ENCODE measurements at places on chromosomes 2 and 18.

DNA sequence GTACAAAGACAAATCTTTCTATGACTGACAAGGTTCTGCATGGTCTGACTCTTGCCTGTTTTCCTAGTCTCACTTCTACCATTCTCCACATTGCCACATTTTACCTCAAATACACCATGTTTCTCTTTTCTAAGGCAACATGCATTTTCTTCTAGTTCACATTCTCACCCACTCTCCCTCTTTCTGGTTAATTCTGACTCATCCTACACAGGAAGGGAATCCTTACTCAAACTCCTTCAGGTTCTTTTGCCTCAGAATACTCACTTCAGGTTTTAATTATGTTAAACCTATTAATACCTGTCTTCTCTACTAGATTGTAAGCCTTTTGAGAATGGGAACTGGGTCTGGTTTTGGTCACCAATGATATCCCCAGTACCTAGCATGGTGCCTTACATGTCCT lies 47.2 kb downstream of the MAP2 start:
- no peak for DNase-seq

DNA sequence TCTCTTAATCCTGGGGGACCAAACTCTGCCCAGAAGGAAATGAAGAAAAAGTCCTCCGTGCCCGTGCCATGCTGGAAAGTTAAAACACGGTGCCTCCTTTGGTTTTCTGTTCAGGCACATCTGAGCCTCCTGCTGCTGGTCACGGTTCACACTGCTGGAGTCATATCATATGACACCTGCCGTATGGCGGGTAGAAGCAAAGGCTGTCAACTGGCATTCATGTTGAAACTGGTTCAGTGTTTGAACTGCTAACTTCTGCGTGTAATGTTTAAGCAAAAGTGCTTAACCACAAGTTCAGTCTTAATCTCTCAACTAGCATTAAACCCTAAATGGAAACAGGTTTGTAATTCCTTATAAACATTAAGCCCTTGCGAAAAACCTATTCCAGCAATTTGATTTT lies 3.1 kb downstream of the STK39 start:
- DNase-seq = peak; percentile 81

GRCh38 chr18:55163550-55163949 lies 204.3 kb upstream of the CCDC68 start:
- no peak for DNase-seq

DNA sequence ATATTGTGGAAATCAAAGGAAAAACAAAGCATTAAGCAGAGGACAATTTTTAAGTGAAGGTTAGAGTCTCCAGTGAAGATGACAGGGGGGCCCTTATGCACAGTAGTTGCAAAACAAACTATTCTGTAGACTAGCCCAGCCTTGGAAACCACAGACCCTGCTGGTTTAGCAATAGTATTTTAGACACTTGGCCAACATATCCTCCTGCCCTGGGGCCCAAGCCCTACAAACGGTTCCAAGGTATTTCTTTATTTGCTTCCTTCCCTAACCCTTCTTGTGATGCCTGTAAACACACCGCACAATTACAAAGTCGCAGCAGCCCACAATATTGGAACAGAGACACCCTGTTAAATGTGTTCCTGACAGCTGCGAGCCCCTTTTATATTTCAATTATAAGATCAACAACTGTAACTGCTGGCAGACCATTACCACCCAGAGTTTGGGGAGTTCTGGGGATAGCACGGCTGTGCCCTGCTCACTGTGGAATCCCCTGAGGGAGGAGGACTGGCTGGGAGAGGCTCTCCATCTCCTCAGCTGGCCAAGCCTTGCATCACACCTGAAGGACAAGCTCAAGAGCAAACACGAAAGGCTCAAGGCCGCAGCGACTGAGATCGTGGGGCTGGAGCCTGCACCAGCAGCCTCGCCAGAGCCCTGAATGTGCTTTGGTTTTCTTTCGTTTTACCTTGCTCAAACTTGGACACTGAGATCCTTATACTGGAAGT lies 282.2 kb upstream of the ATP5MC3 start:
- DNase-seq = no peak

GRCh38 chr2:105541189-105542050 lies 142.6 kb upstream of the FHL2 start:
- no peak for DNase-seq

DNA sequence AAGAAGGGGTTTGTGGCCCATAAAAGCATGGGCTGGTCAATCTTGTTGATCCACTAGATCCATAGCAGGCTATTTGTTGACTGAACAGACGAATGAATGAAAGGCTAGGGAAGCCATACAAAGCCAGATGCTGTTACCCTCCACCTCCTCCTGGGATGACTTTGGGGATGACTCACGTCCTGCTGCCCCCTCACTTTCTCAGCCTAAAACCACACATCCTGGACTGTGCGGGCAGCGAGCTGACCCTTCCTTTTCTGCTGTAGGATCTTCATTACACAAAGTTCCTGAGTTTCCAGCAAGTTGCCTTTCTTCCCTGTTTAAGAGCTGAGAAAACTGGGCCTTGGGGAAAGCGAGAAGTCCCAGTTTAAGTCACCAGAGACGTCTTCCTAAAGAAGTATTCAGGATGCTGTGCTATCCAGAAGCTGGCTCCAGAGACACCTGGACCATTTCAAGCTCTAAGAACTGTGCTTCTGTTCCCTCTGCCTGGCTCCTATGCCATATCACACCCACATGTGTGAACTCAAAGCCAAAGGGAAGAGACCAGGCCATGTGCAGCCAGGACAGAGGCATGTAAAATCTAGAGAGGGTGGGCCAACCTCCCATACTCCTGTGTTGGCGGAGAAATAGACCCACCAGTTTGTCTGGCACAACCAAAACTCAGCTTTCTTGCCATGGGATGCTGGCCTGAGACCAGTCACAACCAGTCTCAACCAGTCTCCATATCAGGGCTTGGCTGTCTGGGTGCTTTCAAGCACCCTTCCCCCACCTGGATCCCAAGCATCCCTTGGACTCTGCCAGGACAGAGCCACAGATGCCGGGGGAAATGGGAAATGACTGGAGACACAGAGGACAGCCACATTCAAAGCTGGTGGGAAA lies 4.7 kb upstream of the SLC20A1 start:
- DNase-seq = peak; percentile 36

GRCh38 chr18:76741346-76741745 lies 81.0 kb upstream of the ZNF236 start:
- no peak for DNase-seq

DNA sequence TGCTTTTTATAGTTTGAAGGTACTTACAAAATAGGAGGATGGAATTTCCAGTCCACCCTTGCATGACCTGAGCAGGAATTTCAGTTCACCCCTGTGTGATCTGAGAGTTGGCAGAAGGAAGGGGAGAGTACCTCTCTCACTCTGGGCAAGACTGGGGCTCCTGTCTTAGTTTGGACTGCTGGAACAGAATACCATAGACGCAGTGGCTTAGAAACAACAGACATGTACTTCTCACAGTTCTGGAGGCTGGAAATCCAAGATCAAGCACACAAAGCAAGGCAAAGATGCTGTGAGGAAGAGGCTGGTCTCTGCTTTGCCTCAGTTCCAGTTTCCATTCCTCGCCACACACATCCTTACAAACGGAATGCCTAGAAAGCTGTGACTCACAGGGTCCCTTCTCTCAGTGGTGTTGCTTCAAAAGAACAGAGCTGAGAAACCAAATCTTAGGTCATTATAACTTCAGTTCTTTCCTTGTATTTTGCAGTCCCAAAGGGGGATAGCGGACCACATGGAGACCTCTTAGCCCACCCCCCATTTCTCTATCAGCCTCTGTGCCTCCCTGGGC lies 108.8 kb upstream of the HAAO start:
- no peak for DNase-seq

- DNase-seq = no peak
Measured at GRCh38 chr2:107069890-107070289, 183.9 kb upstream of the ST6GAL2 start.

All from activated CD4-positive, alpha-beta T cell treated with anti-CD3 and anti-CD28 coated beads for 36 hours (primary cell).